Caki2 (cell line): ENCODE measurements at places on chromosomes 5 and 9.

GRCh38 chr5:167920589-167920988, 370.9 kb upstream of the WWC1 start:
- no peak for DNase-seq

DNA sequence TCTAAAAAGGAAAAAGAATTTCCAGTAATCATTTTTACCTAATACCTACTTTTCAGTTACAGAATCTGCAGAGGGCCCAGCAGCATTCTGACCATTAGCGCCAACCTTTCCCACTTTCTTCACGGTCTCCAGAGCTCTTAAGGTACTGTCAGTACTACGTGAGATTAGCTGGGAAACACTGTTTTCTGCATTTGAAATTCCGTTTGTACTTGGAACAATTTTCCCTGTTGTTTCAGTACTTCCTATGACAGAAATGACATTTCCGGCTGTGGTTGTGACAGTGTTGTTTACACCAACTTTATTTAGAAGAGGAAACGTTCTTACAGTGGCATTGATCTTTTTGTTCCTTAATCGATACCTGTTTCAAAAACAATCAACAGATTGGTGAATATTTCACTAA, 36.9 kb upstream of the PDCL start:
- no peak for DNase-seq

- no peak for DNase-seq
Measured at GRCh38 chr5:142334538-142334937, 9.7 kb upstream of the SPRY4 start.

DNA sequence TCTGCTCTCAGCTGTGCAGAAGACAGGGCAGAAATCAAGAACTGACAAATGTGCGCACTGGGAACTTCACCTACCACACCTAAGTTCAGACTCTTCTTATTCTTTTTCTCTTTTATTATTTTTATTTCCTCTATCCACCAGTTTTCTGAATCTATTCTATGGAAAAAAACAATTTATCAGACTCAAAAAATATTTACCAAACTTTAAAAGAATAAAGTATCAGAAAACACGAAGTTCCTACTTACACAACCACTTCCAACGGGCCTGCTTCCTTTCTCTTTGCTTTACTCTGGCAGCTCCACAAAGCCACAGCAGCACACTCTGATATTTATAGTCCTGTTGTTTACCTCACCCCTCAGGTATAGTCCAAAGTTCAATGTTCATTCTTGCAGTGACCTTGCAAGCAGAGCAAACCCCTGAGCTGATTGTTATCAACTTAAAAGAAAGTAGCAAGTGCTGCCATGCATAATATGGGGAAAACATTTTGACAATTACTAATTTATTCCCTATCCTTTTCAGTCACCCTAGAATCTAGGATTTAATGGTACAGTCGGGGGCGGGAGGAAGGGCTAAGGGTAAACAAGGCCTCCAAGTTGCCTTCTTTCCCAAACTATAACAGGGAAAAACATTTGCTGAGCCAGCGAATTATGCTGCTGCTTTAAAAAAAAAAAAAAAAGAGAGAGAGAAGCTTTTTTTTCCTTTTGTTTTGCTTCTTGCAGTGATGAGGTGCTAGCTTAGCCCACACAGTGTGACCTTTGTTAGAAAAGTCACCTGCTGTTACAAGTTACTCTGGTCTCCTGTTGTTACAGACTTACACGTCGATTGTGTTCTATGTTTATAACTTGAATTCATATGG, at the start of gene SELENOP:
Gene SELENOP (minus strand): TSS at position 302 of the 856 bp plus-strand sequence. CDS start 3,539 bp downstream, outside the sequence.
- DNase-seq, result no peak

DNA sequence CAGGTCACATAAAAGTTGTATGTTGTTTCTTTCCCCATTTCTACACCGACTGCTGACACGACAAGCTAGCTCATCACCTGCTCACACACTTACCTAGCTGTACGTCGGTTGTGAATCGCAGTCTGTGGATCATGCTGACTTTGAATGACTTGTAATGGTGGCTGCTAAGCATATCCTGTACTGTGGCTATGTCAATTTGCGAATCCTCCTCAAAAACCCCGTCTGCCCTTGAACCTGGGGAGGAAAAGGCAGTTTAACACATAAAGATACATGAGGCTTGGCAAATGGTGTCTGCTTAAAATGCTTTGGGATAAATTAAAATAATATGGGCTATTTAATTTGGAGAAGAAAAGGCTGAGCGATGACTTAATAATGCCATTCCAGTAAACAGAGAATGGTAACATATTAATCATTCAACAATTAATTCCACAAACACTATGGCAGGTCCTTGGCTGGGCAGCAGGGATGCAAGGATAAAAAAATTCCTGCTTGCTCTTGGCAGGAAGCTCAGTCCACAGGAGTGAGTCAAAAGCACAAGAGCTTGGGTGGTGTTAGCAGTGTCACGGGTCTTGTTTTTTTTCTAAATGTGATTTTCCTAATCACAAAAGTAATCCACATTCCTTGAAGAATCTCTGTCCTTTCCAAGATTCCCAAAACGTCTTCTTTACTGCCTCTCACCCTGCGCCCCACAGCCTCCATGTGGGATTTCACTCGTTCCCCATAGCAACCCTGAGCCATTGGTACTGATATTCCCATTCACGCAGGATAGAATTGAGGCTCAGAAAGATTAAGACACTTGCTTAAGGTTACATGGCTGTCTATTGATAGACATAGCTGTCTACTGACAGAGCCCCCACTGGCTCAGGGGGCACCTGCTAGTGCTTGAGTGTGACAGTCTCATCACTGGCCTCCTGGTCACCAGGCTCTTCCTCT, 222.4 kb downstream of the MAPKAP1 start:
- DNase-seq, result peak; percentile 48

- DNase-seq, result no peak
Measured at GRCh38 chr9:98774746-98775145, 21.6 kb downstream of the ANKS6 start.

DNA sequence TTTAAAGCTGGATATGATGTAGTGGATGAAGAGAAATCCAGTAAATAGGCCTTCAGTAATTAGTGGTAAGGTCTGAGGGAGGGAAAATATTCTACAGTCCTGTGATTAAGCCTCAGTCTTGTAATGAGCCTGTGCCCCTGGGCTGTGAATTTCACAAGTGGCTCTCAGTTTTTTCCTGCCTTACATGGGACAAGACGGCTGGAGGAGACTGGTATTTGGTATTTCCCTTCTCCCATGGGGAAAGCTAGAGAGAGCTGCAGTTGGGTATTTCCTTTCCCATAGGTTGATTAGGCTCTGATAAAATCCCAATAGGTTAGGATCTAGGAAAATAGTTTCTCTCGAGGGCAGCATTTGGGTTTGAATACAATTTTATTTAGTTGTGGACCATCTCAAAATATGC, 62.2 kb upstream of the GNA14 start:
- no peak for DNase-seq

GRCh38 chr5:1494780-1495524, 28.8 kb downstream of the LPCAT1 start:
- no peak for DNase-seq

GRCh38 chr9:112640311-112640710, 77.6 kb downstream of the INIP start:
- no peak for DNase-seq

- DNase-seq, result no peak
Measured at GRCh38 chr5:94031631-94032030, 290.2 kb upstream of the POU5F2 start.

- DNase-seq, result no peak
Measured at GRCh38 chr9:4490705-4491625, 697 bp downstream of the SLC1A1 start.

GRCh38 chr5:57452885-57453284, 29.7 kb downstream of the ACTBL2 start:
- no peak for DNase-seq

GRCh38 chr9:127490535-127491230, 39.4 kb downstream of the LRSAM1 start:
- no peak for DNase-seq

- DNase-seq, result no peak
Measured at GRCh38 chr9:128389395-128390149, 18.4 kb downstream of the URM1 start.
